CMK (cell line): ENCODE measurements at places on chromosomes 12 and 14.

GRCh38 chr12:51751661-51752060 lies 96.9 kb downstream of the FIGNL2 start:
- no peak for DNase-seq

DNA sequence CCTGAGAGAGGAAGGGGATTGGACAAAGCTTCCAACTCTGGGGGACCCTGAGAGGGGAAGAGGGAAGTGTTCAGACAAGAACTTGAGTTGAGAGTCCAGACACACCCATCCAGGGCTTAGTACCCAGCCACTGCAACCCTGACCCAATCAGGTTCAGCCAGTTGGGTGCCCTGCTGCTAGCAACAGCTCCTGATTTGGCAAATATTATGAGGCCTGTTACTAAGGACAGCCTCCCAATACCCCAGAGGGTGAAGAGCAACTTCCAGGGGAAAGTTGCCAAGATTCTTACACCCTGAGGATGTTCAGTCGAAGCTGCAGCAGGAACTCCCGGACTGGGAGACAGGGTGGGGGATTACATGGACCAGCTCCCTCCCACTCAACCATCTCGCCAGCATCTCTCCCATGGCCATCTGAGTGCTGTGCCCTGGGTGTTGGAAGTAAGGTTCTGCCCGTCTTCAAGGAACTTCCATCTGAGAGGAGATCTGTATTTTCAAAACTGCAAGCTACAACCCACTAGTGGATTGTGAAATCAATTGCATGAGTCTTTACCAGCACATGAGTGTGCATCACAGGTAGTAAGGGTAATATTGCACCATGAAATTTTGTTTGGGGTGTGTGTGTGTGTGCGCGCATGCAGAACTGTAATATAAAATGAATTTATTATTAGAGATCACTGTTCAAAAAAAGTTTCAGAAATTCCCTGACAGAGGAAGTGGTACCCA lies 11.5 kb upstream of the KRT78 start:
- no peak for DNase-seq

GRCh38 chr12:88572781-88573549 lies 7.3 kb downstream of the KITLG start:
- DNase-seq: no peak

- DNase-seq: no peak
These were observed 50.1 kb upstream of the EIF5 start for GRCh38 chr14:103283916-103284315.

DNA sequence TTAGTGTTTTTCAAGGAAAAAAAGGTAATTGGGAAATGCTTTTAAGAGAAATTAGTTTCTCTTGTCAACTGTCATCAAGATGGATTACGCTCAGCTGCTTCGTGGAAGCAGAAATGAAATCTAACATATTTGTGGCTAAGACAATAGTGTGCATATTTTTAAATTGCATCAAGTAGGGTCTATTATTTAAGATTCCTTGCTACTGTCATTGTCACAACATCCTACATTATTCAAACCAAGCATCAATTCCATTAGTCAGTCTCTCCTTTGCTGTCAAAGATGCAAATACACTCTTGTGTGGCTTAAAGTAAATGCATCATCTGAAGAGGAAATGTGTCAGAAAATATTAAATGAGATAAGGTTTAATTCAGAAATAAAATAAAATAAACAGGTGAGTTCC lies 1277.6 kb upstream of the SEL1L start:
- no peak for DNase-seq

DNA sequence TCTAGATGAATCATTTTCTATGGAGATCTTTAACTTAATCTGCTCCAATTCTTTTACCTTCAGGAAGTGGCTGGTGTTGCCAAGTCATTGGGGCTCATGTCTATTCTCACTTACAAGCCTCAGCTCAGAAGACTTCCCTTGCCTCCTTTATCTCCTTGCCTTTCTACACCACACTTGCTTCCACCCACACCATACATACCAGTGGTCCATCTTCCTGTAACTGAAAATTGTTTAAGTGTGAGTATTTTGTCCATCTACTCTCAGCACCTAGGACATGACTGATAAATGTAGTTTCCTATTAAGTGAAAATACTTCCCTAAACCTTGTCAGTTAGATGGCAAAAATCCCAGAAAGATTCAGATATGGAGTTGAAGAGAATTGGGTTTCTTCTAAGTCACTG lies 199.7 kb upstream of the CPNE8 start:
- DNase-seq: no peak

DNA sequence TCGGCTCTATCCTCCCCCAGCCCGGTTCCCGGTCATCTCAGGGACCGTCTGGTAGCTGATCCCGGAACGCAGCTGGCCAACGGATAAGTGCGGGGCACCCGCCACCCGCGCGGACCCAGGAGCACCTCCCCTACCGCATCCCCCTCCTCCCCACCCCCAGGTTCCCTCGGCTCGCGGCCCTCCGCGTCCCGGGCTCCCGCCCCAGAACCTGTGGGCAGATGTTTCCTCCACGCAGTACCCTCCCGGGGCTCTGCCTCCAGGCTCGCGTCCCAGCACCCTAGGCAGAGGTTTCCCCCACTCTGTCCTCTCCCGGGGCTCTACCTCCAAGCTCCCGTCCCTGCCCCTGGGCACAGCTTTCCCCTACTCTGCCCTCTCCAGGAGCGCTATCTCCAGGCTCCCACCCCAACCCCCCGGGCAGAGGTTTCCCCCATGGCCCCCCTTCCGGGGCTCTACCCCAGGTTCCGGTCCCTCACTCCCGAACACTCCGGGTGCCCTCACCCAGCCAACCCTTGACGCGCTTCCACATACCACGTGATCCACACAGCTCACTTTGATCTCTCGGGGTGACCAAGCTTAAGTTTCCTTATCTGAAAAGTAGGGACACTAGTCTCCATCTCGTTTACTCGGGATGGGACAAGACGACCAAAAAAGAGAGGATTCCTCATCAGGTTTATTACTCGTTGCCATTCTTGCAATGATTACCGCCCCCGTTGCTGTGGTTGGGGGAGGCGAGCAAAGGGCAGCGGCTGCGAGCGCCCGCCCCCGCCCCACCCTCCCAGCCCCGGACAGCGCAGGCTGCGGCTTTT lies at the start of gene CCDC38:
Gene CCDC38 (minus strand): TSS at position 91 of the 806 bp plus-strand sequence. CDS start 6,105 bp downstream, outside the sequence.
- DNase-seq: peak; percentile 59

DNA sequence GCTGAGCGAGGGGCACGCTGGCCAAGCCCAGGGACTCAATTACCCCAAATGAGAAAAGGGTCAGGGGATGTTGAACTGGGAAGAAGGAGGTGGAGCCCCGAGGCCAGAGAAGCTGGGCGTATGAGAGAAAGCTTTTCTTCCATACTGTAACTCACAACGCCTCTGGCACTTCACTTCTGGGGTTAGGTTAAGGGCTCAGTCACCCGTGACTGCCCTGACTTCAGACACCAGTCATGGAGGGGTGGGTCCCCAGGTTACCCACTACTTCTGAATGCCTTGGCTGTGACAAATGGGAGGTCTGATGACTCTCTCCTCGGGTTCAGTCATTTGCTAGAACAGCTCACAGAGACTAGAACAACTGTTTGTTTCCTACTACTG lies 5.5 kb upstream of the GPR132 start:
- DNase-seq: no peak

GRCh38 chr12:92192360-92192759 lies 46.7 kb upstream of the BTG1 start:
- no peak for DNase-seq

- no peak for DNase-seq
These were observed 157.9 kb upstream of the PARP11 start for GRCh38 chr12:4030929-4031702.

DNA sequence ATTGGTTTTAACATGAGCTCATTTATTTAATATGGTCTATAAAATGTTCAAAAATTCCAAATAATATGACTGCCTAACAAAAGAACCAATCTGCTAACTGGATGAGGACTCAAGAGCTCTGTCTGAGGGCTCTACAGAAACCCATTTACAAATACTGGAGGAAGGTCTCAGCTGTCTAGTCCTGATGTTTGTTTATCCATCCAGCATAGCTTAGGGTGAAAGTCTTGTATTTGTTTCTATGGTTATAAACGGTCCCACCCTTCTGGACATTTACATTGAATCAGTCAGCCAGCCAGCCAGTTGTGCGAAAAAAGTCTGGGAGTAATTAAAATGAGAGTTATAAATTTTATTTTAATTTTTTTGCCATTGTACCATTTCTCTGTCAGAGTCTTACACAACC lies 220.7 kb downstream of the BMP4 start:
- DNase-seq: no peak

DNA sequence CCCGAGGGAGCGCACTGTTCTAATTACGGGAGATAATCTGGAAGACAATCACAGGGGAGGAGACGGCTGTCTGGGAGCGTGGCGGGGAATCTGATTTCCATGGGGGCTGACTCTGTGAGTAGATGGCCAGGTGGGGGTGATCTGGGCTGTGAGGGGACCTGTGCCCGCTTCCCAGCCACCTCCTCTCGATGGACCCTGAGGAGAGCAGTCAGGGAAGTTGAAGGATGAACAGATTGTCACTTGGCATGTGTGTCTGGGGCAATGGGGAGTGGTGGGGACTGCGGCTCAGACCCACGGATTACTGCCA lies 22.6 kb downstream of the GALNT9 start:
- no peak for DNase-seq

GRCh38 chr12:28776913-28777422 lies 372.1 kb upstream of the FAR2 start:
- DNase-seq: no peak

DNA sequence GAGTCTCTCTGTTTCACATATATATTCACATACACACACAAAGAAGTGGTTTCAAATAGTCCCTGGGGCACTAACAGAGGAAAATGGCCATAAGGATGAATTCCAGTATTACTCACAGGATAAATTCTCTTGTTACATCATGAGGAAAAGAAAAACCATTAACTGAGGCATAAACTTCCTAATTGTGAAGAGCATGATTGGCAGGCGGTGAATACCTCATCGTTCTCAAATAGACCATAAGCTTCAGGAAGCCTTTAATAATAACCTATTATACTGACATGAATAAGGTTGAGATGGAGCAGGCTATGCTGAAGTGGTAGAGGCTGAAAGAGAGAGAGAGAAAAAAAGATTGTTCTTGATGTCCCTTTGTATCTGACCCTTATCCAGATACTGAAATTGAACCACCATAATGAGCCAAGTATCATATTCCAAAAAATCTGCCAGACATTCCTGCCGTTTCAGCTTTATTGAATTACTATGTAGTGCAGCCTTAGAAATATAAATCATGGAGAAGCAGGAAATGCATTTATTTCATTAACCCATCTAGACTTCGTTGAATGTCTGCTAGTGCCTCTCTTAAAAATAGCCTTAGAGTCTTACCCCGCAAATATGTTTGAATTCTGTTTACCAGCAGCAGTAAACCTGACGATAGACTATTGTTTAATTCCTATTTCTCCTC lies 86.8 kb downstream of the NUAK1 start:
- DNase-seq: no peak

- peak; percentile 18 for DNase-seq
These were observed 82.3 kb downstream of the PUS7L start for GRCh38 chr12:43676183-43676813.

GRCh38 chr12:49580572-49581535 lies 12.9 kb upstream of the MCRS1 start:
- DNase-seq: peak; percentile 29

- DNase-seq: peak; percentile 27
These were observed 505.9 kb downstream of the FLRT2 start for GRCh38 chr14:86035882-86036281.

DNA sequence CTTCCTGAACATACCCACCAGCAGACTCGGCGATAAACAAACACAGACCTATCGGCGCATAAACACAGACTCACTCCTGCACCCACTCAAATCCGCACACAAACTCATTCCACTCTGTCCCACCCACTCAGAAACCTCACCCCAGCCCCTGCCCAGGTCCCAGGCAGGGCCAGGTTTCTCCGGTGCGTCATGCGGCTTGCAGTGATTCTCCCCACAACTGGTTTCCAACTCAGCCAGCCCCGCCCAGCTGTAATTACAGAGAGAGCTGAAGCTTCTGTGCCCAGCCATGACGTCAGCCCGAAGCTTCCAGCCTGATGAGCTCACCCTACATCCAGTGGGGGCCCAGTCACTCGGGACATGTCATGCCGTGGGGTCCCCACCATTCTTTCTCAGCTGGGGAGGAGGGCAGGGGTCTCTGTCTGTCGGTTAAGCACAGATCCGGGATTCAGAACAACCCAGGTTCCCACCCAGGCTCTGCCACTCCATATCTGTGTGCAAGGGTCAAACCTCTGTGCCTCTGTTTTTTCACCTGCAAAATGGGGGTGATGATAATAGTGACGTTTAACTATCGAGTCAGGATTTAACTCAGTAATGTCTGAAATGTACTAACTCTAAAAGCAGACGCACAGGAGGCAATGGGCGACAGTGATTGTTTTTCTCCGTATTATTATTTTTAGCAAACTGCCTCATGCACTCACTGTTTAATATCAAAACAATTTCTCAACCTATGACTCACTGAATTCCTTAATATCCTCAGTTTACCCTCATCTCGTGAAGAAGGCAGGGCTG lies 2.3 kb upstream of the HSPB8 start:
- no peak for DNase-seq

DNA sequence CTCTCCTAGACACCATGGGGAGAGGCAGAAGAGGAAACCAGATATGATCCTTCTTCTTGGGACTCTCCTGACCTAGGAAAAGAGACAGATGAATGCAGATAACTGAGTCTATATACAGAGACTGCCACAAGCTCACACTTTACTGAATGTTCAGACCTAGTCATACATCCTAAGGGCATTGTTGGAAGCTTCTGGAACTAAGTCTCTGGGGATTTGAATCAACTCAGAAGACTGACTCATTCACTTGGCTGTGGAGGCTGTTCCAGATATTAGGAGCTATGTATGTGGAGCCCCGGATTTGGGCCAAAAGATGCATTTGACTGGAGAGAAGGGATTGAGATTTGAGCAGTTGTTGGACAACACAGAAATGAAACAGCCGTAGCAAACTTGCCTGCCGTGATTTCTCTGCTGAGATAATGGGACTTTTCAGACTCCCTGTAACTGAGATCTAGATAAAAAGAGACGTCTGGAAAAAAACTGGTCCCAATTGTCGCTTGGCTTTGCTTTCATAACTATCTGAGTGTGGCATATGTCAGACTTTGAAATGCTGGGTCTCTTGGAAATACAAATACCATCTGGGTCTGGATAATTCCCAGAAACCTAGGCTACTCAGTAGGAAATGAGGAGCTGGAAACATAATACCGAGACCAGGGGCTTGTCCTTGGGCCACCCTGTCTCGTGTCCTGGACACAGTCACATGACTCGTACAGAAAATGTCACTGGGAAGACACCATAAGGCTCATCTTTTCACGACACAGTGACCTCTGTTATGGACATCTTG lies 396.8 kb downstream of the NUAK1 start:
- DNase-seq: no peak
